Breast epithelium (tissue), 4 donors: ENCODE measurements at places on chromosomes 12 and 14. TPM values are rescaled to one million over a fixed set of nuclear protein-coding genes. Genes with fewer than 3 reads are reported as not detected.

The SMIM41 gene
- 1.3 TPM for total RNA-seq

DNA sequence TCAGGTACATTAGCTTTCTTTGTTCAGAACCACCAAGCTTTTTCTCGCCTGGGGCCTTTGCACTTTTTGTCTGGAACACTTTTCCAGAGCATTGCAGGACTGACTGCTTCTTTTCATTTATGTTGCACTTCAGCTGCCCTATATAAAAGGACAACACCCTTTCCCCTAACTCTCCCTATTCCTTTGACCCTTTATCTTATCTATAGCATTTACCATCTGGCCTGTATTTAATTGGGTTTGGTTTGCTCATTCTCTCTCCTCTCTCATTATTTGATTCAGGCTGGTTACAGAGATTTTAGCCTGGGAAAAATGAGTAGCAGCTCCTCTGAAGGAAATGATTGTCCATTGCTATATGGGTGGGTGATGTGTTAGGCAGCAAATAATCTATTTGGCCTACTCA lies 165.4 kb downstream of the KICS2 start:
- H3K4me3 ChIP-seq, result no peak overlapping the region
- no peak overlapping the region for H3K27ac ChIP-seq
- H3K36me3 ChIP-seq, result no peaks in the 10 kb centered on the region
- no peak for DNase-seq

GRCh38 chr12:6268484-6269157 lies 41.9 kb upstream of the PLEKHG6 start:
- peaks cover 5% of the 10 kb centered on the region for H3K4me1 ChIP-seq
- H3K27ac ChIP-seq, result peak overlapping the region; percentile 71
- H3K4me3 ChIP-seq, result no peak overlapping the region
- H3K36me3 ChIP-seq, result no peaks in the 10 kb centered on the region

The IFNG-AS1 gene
- not detected for total RNA-seq

The CFL2 gene
- 28.8 TPM for total RNA-seq

GRCh38 chr14:70563417-70563816 lies 28.6 kb upstream of the ADAM20 start:
- peaks cover 7% of the 10 kb centered on the region for H3K36me3 ChIP-seq
- no peaks in the 10 kb centered on the region for H3K4me1 ChIP-seq
- no peaks in the 10 kb centered on the region for H3K27me3 ChIP-seq
- DNase-seq, result no peak

- peak overlapping the region; percentile 95 for H3K27ac ChIP-seq
- H3K36me3 ChIP-seq, result no peaks in the 10 kb centered on the region
- no peak for DNase-seq
- no peaks in the 10 kb centered on the region for H3K27me3 ChIP-seq
- H3K4me1 ChIP-seq, result no peaks in the 10 kb centered on the region
Measured at GRCh38 chr12:57864442-57865083, 18.0 kb upstream of the CTDSP2 start.

The MARK3 gene
- 107 TPM for total RNA-seq

- H3K27me3 ChIP-seq, result no peaks in the 10 kb centered on the region
- no peak overlapping the region for H3K4me3 ChIP-seq
- DNase-seq, result no peak
- H3K27ac ChIP-seq, result no peak overlapping the region
- H3K4me1 ChIP-seq, result no peaks in the 10 kb centered on the region
Measured at GRCh38 chr12:30811966-30812365, 57.2 kb upstream of the CAPRIN2 start.

The LAG3 gene
- 0.44 TPM for total RNA-seq

DNA sequence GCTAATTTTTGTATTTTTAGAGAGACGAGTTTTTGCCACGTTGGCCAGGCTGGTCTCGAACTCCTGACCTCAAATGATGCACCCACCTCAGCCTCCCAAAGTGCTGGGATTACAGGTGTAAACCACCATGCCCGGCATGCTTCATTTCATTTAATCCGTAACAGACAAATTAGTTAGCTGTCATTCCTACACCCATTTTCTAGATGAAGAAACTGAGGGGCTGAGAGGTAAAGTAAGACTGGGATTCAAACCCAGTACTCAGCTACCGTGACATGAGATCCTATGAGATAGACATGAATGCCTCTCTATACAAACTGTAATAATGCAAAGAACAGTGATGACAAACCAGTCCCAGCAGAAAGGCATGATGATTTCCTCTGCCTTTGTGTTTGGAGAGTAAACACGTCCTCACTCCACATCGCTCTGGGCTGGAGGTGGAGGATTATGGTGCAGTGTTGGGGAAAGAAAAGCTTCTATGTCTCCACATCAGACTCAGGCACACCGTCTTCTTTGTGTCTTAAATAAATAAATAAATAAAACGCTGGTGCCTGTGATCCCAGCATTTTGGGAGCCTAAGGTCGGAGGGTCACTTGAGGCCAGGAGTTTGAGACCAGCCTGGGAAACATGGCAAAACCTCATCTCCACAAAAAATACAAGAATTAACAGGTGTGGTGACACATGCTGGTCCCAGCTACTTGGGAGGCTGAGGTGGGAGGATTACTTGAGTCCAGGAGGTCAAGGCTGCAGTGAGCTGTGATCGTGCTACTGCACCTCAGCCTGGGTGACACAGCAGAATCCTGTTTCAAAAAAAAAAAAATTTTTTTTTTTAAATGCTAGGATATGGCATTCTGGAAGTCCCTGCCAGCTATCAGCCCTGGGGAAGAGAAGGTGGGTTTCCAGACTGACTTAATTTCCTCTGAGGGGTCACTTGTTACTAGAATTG lies 10.5 kb downstream of the VSX2 start:
- DNase-seq, result no peak
- H3K27ac ChIP-seq, result no peak overlapping the region
- H3K36me3 ChIP-seq, result no peaks in the 10 kb centered on the region

GRCh38 chr14:33745163-33745562 lies 205.7 kb downstream of the EGLN3 start:
- no peak overlapping the region for H3K27ac ChIP-seq
- no peak overlapping the region for H3K4me3 ChIP-seq
- no peaks in the 10 kb centered on the region for H3K4me1 ChIP-seq
- no peaks in the 10 kb centered on the region for H3K27me3 ChIP-seq
- no peaks in the 10 kb centered on the region for H3K36me3 ChIP-seq

DNA sequence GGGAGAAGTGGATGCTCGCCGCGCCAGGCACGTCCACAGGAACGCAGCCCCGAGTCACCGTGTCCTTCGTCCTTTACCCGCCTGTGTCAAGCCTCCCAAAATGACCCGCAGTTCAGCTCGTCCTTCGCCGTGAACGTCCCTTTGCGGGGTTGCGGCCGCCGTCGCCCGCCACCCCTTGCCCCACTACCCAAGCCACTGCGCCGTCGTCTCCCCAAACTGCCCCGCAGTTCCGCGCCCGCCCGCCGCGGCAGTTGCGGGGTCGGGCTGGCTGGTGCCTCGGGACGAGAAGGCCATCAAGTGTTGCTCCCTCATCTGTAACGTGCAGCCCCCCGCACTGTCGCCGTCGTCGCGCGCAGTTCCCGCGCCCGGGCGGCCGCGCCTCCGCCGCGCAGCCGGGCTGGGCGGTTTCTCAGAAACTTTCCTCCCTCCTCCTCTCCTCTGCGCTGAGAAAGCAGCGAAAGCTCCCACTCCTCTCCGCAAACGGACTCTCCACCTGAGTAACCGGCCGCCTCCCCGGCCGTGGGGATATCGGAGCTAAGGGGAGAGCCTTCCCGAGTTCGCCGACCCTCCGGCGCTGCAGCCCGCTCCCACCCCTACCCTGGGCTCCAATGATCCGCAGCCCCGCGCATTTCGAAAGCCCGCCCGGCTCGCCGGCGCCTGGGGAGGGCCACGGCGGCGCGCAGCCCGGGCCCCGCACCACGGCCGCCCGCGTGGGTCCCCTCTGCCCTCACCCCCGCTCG lies 6.7 kb downstream of the CDKN1B start:
- H3K36me3 ChIP-seq, result no peaks in the 10 kb centered on the region
- H3K27me3 ChIP-seq, result no peaks in the 10 kb centered on the region
- peak overlapping the region; percentile 96 for H3K27ac ChIP-seq
- peaks cover 8% of the 10 kb centered on the region for H3K4me1 ChIP-seq
- peak overlapping the region; percentile 64 for H3K4me3 ChIP-seq

DNA sequence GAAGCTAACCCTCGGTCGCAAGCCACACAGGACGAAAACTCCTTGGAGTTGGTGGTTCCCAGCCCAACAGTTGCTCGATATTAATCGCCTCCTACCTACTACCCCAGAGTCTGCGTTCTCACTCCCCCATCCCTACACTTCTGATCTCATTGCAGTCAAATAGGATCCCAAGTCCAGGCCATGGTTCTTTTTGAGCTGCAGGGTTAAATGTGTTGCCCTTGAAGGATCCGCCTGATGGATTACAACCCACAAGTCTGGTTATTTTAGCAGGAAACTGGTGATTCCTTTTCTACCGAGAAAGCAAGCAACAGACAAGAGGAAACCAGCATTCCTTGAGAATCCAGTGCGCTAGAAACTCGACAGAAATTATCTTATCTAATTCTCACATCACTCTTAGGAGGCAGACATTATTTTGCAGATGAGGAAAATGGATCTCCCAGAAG lies 785 bp upstream of the NIN start:
- H3K27me3 ChIP-seq, result no peaks in the 10 kb centered on the region
- no peaks in the 10 kb centered on the region for H3K36me3 ChIP-seq
- H3K4me1 ChIP-seq, result no peaks in the 10 kb centered on the region

DNA sequence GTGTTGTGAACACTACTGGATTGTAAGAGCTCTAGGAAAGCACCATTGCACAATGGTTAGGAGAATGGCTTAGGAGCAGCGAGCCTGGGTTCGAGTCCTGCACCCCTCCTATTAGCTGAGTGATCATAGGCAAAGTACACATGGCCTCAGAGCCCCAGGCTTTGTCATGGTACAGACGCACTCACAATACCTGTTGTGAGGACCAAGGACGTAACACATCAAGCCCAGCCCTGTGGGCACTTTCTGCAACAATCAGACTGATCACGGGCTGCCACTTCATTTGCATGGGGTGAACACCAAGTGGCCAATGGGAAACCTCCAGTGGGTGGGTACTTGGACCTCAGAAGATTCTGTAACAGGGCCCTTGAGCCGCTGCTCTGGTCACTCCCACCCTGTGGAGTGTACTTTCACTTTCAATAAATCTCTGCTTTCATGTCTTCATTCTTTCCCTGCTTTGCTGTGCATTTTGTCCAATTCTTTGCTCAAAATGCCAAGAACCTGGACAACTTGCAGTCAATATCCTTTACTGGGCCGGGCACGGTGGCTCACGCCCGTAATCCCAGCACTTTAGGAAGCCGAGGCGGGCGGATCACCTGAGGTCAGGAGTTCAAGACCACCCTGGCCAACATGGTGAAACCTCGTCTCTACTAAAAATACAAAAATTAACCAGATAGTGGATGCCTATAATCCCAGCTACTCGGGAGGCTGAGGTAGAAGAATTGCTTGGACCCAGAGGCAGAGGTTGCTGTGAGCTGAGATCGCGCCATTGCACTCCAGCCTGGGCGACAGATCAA lies 28.2 kb downstream of the GLRX5 start:
- H3K27ac ChIP-seq, result no peak overlapping the region
- no peaks in the 10 kb centered on the region for H3K4me1 ChIP-seq
- no peak for DNase-seq
- no peaks in the 10 kb centered on the region for H3K36me3 ChIP-seq
- H3K27me3 ChIP-seq, result no peaks in the 10 kb centered on the region

DNA sequence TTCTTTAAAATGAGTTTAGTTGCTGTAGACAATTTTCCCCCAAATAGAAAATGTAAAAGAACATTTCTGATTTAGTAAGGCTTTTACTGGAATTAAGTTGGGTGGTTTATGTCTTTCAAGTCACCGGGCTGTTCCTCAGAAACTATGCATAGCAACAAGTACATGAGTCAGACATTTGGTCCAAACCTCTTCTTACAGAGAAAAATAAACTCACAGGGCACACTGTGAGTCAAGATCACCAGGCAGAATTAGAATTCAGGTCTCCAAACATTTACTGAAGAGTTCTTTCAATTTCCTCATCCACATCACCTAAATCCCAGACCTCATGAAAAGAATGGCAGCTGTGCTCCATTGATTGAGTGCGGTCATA lies 476.1 kb upstream of the SOX5 start:
- H3K27me3 ChIP-seq, result no peaks in the 10 kb centered on the region
- H3K4me3 ChIP-seq, result no peak overlapping the region
- no peak for DNase-seq
- H3K27ac ChIP-seq, result no peak overlapping the region
- no peaks in the 10 kb centered on the region for H3K4me1 ChIP-seq

GRCh38 chr14:50353126-50353525 lies 41.0 kb downstream of the DMAC2L start:
- H3K4me3 ChIP-seq, result no peak overlapping the region
- H3K4me1 ChIP-seq, result no peaks in the 10 kb centered on the region
- no peak for DNase-seq
- no peaks in the 10 kb centered on the region for H3K27me3 ChIP-seq

GRCh38 chr12:31224768-31225448 lies 101.0 kb downstream of the SINHCAF start:
- H3K27ac ChIP-seq, result no peak overlapping the region
- no peak for DNase-seq
- no peaks in the 10 kb centered on the region for H3K4me1 ChIP-seq
- H3K4me3 ChIP-seq, result no peak overlapping the region
- H3K36me3 ChIP-seq, result no peaks in the 10 kb centered on the region

The CLEC1A gene
- 1.9 TPM for total RNA-seq

The AKT1 gene
- 91.9 TPM for total RNA-seq

GRCh38 chr14:101004176-101004575 lies 100.7 kb upstream of the RTL1 start:
- no peak for DNase-seq
- no peaks in the 10 kb centered on the region for H3K27me3 ChIP-seq
- no peaks in the 10 kb centered on the region for H3K36me3 ChIP-seq
- H3K27ac ChIP-seq, result peak overlapping the region; percentile 32
- H3K4me1 ChIP-seq, result no peaks in the 10 kb centered on the region

- H3K27me3 ChIP-seq, result no peaks in the 10 kb centered on the region
- peaks cover 35% of the 10 kb centered on the region for H3K4me1 ChIP-seq
- no peak overlapping the region for H3K27ac ChIP-seq
- no peak overlapping the region for H3K4me3 ChIP-seq
- no peaks in the 10 kb centered on the region for H3K36me3 ChIP-seq
Measured at GRCh38 chr14:95531969-95532368, 2.9 kb upstream of the GLRX5 start.

The SIRT4 gene
- 3.1 TPM for total RNA-seq

DNA sequence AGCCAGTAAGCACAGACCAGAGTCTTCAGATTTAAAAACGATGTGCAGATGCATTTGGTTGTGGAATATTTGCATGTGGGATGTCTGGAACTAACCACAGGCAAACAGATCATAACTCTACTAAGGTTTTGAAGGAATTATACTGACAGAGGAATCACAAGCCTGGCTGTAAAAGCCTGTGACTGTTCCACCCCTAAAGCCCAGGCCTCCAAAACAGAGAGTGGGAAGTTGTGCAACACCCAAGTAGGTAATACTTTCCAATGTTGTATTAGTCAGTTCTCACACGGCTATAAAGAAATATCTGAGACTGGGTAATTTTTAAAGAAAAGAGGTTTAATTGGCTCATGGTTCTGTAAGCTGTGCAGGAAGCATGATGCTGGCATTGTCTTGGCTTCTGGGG lies 68.1 kb upstream of the DCD start:
- DNase-seq, result no peak
- no peaks in the 10 kb centered on the region for H3K36me3 ChIP-seq
- no peak overlapping the region for H3K4me3 ChIP-seq
